ENCODE measurements at places on chromosomes 7 and 10.
A peak's percentile ranks its signal among the peaks of the same experiment; 100 is the strongest.

DNA sequence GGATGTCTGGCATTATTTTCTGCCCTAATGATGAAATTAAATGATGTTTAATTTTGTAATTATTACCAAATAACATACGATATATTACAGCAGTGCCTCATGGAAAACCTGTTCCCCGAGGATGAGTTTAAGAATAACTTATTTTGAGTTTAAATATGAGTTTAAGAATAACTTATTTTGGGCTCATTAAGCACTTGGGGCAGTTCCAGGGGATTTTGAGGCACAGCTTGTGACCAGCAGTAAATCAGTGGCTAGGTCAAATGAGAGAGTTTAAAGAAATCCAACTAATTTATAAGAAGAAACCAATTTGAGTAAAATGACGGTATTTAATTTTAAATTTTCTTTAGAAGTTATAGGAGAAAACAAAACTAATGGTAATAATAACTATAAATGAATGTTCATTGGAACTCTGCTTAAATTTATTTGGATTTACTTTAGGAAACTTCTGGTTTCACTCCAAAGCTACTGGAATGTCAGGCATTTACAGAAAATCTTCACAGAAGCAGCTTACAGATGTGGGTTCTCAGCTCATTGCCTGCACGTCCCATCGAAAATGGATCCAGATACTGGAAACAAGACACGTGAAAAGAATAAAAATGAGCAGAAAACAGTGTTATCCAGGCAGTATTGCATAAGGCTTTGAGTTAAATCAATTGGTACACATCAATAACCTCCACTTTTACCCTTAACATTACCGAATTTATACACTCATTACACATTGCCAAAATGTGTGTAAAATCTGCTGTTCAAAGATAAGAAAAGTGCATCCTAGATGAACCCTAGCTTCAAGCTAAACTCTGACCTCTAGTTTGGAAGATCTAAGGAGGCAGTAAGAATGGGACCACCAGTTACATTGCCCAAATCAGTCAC is 784.5 kb upstream of the IGFBP3 start:
- DNase-seq, result peak; percentile 63

DNA sequence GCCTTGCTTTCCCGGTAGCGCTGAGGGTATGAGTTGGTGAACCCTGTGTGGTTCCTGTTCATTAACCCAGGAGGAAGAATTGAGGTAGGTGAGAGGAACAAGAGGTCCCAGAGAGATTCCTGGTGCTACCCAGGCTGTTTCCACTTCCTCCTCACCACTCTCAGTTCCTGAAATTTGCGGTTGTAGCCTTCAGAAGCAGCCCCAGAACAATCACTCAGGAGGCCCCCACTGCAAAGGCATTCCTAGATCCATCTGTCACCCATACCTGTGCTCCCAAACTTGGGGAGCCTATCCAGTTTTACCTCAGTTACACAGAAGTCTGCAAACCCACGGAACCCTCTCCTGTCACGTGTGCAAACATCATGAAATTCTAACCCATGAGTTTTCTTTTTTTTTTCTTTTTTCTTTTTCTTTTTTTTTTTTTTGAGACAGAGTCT is 9.0 kb upstream of the PIP4K2A start:
- DNase-seq, result no peak

GRCh38 chr7:75905785-75906604 is 9.0 kb upstream of the POR start:
- DNase-seq, result peak; percentile 38

DNA sequence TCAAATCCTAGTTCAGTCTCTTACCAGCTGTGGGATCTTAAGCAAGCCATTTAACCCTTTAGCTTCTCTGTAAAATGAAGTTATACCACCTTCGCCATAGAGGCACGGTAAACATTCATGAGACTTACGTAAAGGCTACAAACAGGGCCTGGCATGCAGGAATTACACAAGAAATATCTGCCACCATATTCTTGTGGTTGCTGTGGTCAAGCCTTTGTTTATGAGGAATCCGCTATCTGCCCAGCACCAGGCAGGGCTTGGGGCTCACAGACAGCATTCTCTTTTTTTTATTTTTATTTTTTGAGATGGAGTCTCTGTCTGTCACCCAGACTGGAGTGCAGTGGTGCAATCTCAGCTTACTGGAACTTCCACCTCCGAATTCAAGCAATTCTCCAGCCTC is 9.9 kb downstream of the AIFM2 start:
- DNase-seq, result no peak

- DNase-seq, result no peak
Measured at GRCh38 chr10:1203216-1203615, 147.0 kb downstream of the WDR37 start.

- DNase-seq, result no peak
Measured at GRCh38 chr7:98283887-98284222, 2.4 kb downstream of the BRI3 start.

GRCh38 chr7:68776326-68776725 is 821.9 kb upstream of the AUTS2 start:
- peak; percentile 42 for DNase-seq

DNA sequence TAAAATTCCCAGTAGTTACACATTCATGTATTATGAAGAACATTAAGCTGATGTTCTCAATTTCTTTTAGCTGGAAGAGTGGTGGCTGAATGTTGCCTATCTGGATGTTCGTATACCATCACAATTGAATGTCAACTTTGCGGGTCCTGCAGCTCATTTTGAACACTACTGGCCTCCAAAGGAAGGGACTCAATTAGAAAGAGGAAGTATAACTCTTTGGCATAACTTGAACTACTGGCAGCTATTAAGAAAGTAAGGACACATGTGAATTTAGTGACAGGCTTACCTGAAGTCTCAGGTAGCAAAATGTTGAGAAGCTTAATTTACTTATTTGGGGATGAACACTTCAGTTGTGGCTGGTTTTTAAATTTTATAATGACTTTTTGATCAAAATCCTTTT is 15.9 kb downstream of the CROT start:
- no peak for DNase-seq

- no peak for DNase-seq
Measured at GRCh38 chr10:80465839-80466590, 11.9 kb downstream of the TSPAN14 start.

GRCh38 chr7:96303105-96303685 is 18.7 kb downstream of the SLC25A13 start:
- no peak for DNase-seq

- DNase-seq, result no peak
Measured at GRCh38 chr10:6305401-6306321, 102.9 kb downstream of the PFKFB3 start.

DNA sequence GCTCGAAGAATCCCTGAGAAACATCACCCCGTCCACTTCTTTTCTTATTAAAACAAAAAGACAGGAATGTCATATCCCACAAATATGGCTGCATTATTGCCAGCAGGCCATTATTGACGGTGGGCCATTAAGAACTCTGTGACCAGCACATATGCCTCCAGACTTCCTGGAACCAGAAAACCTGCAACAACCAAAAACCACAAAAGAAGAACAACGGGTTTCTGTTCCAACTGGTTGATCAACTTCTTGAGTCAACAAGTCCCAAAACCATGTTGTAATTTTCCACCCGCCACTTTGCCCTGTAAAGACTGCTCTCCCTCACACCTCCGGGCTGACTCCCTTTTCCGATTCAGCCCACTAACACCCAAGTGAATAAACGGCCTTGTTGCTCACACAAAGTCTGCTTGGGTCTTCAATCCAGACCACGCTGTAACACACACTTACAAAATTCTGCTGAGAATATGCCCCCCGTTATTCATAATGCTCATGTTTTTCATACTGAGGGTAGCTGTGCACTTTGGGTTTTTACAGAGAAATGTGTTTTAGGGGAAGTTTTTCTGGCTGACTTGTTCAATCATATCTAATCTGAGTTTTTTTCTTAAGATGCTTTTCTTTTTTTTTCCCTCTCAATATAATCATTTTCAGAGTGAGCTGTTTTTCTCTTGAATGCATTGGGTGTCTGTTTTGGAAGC is 20.7 kb downstream of the ZNF107 start:
- DNase-seq, result no peak

GRCh38 chr7:150695654-150696053 is 10.1 kb downstream of the GIMAP2 start:
- DNase-seq, result no peak

DNA sequence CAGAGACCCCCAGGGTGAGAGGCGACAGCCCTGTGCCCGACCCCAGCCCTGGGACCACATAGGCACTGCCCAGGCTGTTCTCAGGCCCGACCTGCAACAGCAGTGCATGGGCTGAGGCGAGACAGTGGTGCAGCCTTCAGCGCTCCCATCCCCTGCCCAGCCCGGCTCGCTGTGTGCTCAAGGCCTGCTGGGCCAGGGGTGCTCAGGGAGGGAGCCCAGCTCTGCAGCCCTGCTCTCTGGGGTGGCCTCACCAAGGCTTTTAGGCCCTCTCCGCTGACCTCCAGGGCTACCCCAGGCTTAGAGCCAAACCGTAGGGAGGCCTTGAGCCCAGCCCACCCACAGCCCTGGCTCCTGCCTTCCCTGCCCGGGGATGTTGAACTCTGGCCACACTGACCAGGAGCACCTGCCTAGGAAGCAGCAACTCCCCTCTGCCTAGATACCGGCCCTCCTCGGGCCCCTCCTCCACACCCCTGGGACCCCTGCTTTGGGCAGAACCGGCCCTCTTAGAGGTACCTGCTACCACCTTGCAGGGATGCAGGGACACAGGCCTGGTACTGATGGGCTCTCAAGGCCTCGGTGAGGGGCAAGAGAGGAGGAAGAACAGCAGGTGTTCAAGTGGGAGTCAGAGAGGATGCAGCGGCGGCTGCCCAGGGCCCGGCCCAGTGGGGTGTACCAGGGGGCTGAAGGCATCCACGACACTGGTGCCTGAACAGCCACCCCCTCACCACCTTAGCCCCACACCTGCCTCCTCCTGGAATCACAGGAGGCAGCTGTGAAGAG is 231.5 kb downstream of the ELFN1 start:
- DNase-seq, result no peak

DNA sequence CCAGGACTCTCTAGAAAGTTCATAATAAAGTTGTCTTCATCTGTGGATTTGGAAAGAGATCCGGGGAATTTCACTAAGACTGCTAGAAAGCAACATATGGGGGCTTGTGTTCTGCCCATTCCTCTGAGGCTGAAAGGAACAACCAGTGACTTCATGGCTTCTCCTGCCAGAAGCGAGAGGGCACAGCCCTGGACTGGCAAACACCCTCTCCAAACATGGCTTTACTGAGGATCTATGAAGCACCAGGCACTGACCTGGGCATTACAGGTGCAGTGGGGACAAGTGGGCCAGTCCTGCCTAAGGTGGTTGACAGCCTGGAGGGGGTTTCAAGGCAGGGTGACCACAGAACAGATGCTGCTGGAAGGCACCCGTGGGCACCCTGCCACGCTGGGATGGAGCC is 185.8 kb upstream of the GPR26 start:
- no peak for DNase-seq

- DNase-seq, result peak; percentile 48
Measured at GRCh38 chr10:123967626-123968243, 76.1 kb upstream of the CPXM2 start.

DNA sequence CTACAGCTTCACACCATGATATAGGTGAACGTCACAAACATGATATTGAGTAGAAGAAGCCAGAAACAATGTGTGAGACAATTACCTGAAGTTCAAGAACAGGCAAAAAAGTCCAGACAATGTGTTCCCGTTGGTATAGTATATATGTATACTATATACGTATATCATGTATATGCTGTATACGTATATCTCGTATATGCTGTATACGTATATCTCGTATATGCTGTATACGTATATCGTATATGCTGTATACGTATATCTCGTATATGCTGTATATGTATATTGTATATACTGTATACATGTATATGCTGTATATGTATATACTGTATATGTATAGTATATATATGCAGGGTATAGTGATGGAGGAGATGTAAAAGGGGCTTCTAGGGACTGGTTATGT is 10.8 kb downstream of the ZSCAN25 start:
- no peak for DNase-seq

- no peak for DNase-seq
Measured at GRCh38 chr7:39810204-39810642, 139.8 kb upstream of the CDK13 start.

GRCh38 chr7:129828078-129828762 is 124.5 kb downstream of the UBE2H start:
- no peak for DNase-seq

- no peak for DNase-seq
Measured at GRCh38 chr10:88049204-88049603, 185.8 kb downstream of the PTEN start.

DNA sequence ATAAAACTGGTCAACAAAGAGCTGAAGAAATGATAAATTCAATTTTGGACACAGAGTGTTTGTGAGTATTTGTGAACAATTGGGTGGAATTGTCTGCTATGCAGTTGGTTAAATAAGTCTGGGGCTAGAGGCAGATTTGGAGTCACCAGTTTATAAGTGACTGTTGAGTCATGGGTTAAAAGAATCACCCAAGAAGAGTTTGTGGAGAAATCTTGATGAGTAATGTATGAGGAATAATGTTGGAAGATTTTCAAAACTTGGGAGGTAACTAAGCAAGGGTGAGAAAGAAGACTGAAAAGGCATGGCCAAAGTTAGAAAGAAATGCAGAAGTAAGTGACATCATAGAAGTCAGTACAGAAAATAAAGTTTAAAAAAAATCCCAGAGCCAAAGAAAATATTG is 750.7 kb downstream of the MAGI2 start:
- DNase-seq, result peak; percentile 99

DNA sequence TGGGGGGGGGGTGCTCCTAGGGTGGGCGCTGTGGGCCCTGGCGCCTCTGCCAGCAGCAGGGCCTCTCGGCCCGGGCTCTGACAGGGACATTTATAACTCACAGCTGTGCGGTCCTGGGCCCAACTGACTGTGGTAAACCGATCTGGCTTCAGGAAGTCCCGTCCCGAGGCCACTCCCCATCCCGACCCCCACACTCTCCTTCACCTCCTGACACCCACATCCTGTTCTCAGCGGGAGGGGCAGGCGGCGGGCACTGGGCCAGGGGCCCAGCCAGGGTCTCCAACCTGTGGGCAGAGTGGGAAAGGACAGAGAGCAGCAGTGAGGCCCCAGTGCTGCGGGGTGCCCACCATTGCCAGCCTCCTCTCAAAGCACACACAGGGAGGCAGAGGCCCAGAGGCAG is 69.1 kb downstream of the ZMIZ1 start:
- peak; percentile 55 for DNase-seq

GRCh38 chr7:27198138-27198841 is 1.6 kb downstream of the HOXA13 start:
- DNase-seq, result no peak

GRCh38 chr10:104337521-104337984 is 712 bp downstream of the ITPRIP start:
- no peak for DNase-seq

- no peak for DNase-seq
Measured at GRCh38 chr7:142863891-142864685, 9.2 kb downstream of the EPHB6 start.

GRCh38 chr7:90224195-90224594 is 12.7 kb downstream of the STEAP2 start:
- no peak for DNase-seq

Measured in fibroblast of skin of right biceps (primary cell).